ENCODE measurements at places on chromosomes 7 and 10. TPM values are rescaled to one million over a fixed set of nuclear protein-coding genes. Genes with fewer than 3 reads are reported as not detected.

The TMEM229A gene
- 0.06 TPM for polyA plus RNA-seq

The MYO1G gene
- 45.6 TPM for polyA plus RNA-seq

- no peak for DNase-seq
These were observed 215.7 kb upstream of the HABP2 start for GRCh38 chr10:113337142-113337541.

GRCh38 chr7:28731092-28731658 is 227.0 kb downstream of the TRIL start:
- DNase-seq = no peak

GRCh38 chr10:48254750-48255512 is 19.6 kb downstream of the FRMPD2 start:
- no peak for DNase-seq

DNA sequence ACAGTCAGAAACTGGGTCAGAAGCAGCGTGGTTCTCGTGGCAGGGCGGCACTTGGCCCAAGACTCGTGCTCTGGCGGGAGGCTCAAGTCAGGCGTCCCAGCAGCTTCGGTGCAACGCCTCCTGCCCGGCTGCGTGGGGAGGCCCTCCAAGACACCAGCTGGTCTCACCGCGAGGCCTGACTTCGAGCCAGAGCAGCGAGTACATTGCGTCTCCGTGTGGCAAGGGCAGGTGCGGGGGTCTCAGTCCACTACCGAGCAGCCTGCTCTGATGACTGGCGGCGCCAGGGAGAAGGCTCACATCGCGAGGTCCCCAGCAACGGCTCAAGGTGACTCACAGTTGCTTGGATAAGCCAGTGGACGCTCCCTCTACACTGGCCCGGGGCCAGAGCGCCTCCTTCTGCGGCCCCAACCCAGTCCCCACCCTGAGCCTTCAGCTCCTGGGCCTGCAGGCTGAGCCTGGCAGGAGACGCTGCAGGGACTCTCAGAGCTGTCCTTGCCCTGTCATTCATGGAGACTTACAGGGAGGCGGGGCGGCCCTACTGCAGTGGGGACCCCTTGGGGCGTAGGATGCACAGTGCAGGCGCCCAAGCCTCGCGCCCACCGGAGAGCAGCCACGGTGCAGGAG is 41.9 kb upstream of the PRKAR1B start:
- no peak for DNase-seq

The FBXO24 gene
- 1.2 TPM for polyA plus RNA-seq

GRCh38 chr7:71470830-71471229 is 338.9 kb downstream of the GALNT17 start:
- DNase-seq = no peak

- DNase-seq = no peak
These were observed 144.6 kb downstream of the NRCAM start for GRCh38 chr7:108311446-108312168.

GRCh38 chr10:517241-517830 is 172.1 kb downstream of the DIP2C start:
- DNase-seq = peak; percentile 38

The CABCOCO1 gene
- polyA plus RNA-seq = 0.06 TPM

The ZNF804B gene
- polyA plus RNA-seq = not detected

The HYAL4 gene
- polyA plus RNA-seq = not detected

- no peak for DNase-seq
These were observed 74.6 kb upstream of the ATP6V0A4 start for GRCh38 chr7:138872576-138872975.

DNA sequence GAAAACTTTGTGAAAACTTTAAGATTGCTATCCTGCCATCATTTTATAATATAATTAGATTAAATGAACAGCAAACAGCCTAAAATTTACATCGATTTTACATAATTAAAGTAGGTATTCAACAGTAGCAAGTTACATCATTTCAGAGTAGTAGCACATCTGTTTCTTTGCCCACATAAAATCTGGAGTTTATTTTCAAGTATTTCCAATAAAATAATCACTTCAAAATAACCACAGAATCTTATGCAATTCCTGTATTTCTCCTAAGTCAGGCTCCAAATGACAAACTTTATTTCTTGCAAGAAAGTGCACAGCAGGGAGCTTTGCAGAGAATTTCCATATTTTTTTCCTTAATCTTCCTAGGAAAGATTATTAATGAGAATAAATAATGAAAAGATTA is 82.6 kb downstream of the CUBN start:
- DNase-seq = no peak

The ADIRF gene
- 84.5 TPM for polyA plus RNA-seq

- DNase-seq = no peak
These were observed 317.5 kb downstream of the CXCL12 start for GRCh38 chr10:44067432-44067831.

DNA sequence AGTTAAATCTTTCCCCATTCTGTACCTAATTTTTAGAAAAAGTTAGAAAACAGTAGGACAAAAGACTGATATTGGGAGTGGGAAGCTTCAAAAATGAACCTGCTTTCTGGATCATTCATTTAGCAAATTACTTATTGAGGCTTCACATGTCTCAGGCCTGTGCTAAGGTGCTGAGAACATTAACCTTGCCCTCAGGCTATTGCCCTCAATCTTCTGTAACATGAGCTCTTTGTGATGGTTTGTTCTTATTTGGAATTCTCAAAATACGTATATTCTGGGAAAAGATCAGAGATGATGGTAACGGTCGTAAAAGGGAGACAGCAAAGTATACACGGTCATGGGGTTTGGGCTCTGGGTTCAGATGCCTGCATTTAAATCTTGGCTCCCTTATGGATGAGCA is 39.5 kb upstream of the PRKG1 start:
- no peak for DNase-seq

The SPOCK2 gene
- polyA plus RNA-seq = 28.4 TPM

- no peak for DNase-seq
These were observed 70.1 kb downstream of the GLRX3 start for GRCh38 chr10:130206216-130206737.

- no peak for DNase-seq
These were observed at the start of gene C1QL3 for GRCh38 chr10:16521311-16522016. C1QL3 (minus strand) TSS chr10:16521879; CDS start chr10:16521065, 814 bp downstream.

DNA sequence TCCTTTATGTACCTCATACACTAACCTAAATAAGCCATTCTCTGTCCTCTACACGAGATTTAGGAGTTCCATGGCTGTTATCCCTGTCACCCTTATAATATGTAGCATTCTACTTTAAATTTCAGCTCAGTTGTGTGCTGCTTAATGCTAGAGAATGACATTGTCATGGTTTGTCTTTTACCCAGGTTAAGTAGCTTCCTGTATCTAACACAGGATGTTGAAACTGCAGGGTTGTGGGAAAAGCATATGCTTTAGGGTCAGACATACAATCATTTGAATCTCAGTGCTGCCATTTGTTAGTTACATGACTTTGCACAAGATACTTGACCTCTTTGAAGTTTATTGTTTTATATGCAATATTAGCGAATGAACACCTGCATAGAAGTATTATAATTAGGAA is 235.1 kb upstream of the CACNA2D1 start:
- DNase-seq = no peak

The ACTL6B gene
- polyA plus RNA-seq = not detected

- DNase-seq = no peak
These were observed 5.0 kb upstream of the CCM2 start for GRCh38 chr7:44994877-44995554.

- no peak for DNase-seq
These were observed 165.1 kb downstream of the AHR start for GRCh38 chr7:17463511-17464085.

DNA sequence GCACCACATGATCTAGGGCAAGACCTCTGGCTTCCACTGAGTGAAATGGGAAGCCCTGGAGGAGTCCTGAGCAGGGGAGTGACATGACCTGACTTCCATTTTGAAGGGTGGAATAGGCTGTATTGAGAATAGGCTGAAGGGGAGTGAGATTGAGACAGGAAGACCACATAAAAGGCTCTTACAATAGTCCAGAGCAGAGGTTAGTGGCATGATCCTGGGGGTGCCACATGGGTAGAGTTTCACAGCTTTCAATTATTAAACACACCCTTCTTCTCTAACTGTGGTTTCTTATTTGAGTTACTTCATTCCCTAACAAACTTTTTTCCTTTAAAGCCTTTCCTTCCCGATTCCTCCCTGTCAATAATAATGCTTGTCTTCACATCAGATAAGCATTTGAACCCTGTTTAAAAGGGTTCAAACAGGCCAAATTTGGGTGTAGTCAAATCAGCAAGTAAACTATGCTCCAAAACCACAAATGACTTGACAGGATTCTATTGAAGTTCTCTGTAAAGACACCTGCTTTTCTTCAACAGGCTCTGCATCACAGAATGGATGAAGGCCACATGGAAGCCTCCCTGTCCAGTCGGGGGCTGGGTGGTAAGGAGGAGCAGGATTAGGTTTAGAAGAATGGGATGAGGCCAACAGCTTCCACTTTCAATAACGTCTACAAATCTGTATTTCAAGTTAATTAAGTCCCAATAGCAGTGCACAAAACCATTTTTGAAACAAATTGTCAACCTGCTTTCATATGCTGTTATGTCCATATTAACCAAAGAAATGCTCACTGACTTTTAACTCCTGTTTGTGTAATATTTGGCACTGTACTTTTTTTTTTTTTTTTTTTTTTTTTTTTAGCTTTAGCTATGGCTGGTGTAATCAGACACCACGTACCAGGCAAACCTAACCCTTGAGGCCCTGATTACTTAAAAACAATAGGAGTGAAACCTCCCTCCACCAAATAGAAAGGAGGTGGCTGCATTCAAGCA is 131.9 kb downstream of the NRCAM start:
- DNase-seq = no peak

GRCh38 chr10:91042069-91042468 is 121.2 kb upstream of the ANKRD1 start:
- DNase-seq = no peak

- no peak for DNase-seq
These were observed 212.8 kb downstream of the ADARB2 start for GRCh38 chr10:1524540-1524939.

The COL13A1 gene
- polyA plus RNA-seq = 10.4 TPM

GRCh38 chr10:52129410-52130178 is 184.5 kb upstream of the DKK1 start:
- DNase-seq = no peak

DNA sequence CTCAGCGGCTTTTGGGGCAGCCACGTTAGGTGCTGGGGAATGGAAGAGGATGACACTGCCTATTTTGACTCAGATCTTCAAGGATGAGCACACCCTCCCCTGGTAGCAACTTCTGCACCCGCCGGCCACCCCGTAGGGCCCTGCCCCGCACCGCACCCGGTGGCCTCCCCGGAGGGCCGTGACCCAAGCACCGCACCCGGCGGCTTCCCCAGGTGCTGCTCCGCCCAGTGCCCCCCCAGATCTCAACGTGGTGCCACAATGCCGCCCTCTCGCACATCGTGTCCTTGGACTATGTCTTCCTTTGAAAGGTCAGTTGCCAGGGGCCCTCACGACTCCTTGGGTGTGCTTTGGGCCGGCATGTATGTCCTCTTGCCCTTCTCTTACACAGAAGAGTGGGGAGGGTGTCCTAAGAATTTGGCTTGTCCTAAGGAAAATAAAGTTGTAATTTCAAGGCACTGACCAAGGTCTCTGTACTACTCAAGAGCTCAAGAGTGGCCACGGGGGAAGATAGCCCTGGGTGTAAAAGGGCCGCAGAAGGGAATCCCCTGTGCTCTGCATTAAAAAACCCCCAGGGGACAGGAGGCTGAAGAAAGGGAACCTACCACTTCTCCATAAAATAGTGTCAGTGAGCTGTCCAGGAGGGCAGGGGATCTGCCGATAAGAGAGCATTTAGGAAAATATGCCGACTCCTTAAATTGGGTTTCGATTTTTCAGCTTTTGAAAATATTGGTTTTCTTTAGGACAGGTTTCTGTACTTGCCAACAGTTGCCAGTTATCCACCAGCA is 1.6 kb upstream of the LANCL2 start:
- DNase-seq = peak; percentile 83

The KCNMA1 gene
- polyA plus RNA-seq = 10.0 TPM

The TBL2 gene
- 8.1 TPM for polyA plus RNA-seq

The DNAJC12 gene
- 0.70 TPM for polyA plus RNA-seq

DNA sequence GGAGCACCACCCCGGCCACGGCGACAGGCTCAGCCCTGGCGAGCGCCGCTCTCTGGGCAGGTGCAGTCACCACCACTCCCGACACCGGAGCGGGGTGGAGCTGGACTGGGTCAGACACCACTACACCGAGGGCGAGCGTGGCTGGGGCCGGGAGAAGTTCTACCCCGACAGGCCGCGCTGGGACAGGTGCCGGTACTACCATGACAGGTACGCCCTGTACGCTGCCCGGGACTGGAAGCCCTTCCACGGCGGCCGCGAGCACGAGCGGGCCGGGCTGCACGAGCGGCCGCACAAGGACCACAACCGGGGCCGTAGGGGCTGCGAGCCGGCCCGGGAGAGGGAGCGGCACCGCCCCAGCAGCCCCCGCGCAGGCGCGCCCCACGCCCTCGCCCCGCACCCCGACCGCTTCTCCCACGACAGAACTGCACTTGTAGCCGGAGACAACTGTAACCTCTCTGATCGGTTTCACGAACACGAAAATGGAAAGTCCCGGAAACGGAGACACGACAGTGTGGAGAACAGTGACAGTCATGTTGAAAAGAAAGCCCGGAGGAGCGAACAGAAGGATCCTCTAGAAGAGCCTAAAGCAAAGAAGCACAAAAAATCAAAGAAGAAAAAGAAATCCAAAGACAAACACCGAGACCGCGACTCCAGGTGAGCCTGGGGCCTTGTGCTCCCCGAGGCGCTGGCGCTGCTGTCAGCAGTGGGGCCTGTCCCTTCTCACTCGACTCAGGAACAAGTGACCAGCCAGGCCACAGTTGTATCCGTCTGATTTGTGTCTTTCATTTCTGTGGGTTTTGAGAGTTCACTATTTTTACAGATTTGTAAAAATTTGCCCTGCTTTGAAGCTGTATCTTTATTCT is 117.7 kb downstream of the CYTH3 start:
- no peak for DNase-seq

The IFIT1B gene
- 0.04 TPM for polyA plus RNA-seq

DNA sequence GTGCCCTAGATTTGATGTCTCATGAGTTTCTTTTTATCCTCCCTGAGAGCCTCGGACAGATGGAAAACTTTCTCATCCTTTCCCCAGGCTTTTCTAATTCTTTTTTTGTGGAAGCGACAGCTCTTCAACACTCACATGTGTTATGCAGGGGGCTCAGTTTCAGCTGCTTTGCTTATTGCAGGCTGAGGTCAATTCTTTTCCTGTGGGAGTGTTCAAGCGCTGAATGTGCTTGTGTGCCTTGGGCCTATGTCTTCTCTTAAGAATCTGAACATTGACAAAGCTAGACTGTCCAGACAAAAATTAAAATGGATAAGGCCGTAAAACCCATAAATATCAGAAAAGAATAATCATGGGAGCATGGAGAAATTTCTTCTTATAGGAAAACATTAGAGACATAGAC is 125.2 kb upstream of the STEAP4 start:
- no peak for DNase-seq

- DNase-seq = no peak
These were observed 2.1 kb downstream of the SLC25A40 start for GRCh38 chr7:87874066-87874465.

DNA sequence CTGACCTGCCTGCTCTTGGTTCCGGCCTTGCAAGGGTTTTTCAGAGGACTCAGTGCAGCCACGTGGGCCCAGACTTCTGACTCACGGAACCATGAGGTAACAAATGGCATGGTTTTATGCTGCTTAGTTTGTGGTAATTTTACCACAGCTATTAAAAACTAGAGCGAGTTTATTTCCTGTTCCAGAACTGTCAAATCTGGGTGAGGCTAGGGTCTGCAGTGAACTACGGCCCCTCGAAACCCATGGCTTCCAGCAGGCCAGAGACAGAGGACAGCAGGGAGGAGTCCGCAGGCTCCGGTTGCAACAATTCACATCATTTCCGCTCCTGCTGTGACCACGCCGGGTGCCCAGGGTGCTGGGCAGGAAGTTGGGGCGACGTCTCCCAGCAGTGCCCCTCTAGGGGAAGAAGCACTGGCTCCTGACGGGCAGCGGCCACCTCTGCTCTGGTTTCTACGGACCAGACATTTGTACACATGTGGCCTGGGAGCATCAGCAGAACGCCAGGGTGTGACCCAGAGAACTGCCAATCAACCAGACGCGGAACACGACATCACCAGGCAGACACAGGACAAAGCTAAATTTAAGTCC is 74.8 kb downstream of the ADARB2 start:
- DNase-seq = peak; percentile 77
